Psoas muscle (tissue), 8 donors: ENCODE measurements at places on chromosomes 2 and 18. TPM values are rescaled to one million over a fixed set of nuclear protein-coding genes. Genes with fewer than 3 reads are reported as not detected.

DNA sequence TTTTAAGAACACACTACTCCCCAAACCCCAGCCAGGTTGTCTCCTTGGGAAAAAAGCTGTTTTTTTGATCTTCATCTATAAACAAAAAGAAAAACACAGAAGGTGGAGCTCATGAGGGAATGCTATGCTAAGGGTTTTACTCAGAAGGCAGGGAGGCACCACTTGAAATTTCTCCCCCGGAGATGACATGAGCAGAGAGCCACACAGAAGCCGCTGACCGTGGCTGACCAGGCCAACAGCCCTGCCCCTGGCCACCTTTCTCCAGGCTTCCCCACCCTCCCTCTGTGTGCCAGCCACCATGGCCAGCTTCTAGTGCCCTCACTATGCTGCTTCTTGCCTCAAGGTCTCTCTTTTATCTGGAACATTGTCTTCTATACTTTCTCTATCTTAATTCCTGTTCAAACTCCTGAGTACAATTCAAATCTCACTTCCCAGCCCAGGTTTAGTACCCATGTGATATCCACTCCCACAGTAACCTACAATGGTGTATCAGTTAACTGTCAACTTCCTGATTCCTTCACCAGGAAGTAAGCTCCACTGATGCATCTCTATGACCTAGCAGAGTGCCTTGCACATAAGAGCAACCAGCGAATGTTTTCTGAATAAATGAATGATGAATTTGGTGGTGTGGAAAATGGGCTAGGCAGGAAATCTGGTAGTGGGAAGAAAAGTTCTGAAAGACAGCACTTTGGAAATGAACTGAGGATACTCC lies 15.3 kb downstream of the LAPTM4A start:
- DNase-seq, result no peak

DNA sequence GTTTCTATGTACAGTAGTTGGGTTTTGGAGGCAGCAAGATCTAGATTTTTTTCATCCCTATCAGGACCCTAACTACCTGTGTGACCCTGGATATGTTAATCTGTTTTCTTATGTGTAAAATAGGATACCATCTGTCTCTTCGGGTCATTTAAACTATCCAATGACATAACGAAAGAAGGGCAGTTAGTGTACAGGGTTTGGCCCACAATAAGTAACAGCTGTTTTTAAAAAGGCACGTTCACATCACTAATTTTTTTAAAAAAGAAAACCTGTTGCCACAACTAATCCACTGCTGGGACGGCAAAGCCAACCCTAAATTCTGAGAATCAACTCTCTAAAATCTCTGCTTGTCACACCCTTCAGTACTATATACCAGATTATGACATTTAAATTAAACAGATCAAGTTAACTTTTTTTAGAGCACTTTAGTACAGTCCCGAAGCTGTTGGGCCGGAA lies 869 bp downstream of the USP40 start:
- DNase-seq, result no peak

Gene CROCC2
- not detected for polyA plus RNA-seq

GRCh38 chr18:49728542-49728941 lies 84.8 kb downstream of the ACAA2 start:
- DNase-seq, result peak; percentile 53

GRCh38 chr2:58732999-58733398 lies 491.9 kb upstream of the FANCL start:
- DNase-seq, result no peak

GRCh38 chr18:69658103-69658502 lies 257.4 kb downstream of the DOK6 start:
- DNase-seq, result no peak

Gene BCL2L11
- polyA plus RNA-seq, result 2.5 TPM

Gene OSR1
- 3.3 TPM for polyA plus RNA-seq

DNA sequence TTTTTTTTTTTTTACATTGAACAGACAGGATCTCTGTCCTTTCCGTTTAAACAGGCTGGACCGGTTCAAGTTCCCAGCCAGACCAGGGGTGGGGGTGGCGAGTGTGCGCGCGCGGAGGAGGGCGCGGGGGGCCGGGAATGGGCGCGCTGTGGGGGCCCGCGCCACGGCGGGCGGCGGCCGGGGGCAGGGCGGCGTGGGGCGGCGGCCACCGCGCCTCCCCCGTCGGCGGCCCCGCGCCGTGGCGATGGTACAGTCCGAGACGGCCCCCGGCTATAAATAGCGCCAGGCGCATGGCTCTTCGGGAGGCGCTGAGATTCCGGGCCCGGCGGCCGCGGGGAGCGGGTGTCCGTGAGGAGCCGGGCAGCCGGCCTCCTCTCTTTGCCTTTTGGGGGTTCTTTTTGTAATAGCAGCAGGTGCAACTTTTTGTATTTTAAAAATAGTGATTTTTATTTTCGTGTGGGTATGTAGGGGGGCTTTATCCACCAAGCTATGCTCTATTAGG lies 430 bp upstream of the CELF4 start:
- peak; percentile 54 for DNase-seq

GRCh38 chr2:76958749-76959148 lies 563.4 kb downstream of the LRRTM4 start:
- no peak for DNase-seq

Gene ACADL
- polyA plus RNA-seq, result 6.7 TPM
